Activated naive CD4-positive, alpha-beta T cell (primary cell): ENCODE measurements at places on chromosomes 12 and 14.

- no peak for DNase-seq
These were observed 145.3 kb downstream of the SSPN start for GRCh38 chr12:26340649-26341048.

GRCh38 chr12:2052826-2053678 is at the start of gene CACNA1C:
Gene CACNA1C (plus strand): TSS chr12:2052987. CDS start chr12:2053563, 576 bp downstream.
- no peak for DNase-seq

GRCh38 chr12:112468046-112468445 is 49.3 kb downstream of the PTPN11 start:
- DNase-seq = no peak

DNA sequence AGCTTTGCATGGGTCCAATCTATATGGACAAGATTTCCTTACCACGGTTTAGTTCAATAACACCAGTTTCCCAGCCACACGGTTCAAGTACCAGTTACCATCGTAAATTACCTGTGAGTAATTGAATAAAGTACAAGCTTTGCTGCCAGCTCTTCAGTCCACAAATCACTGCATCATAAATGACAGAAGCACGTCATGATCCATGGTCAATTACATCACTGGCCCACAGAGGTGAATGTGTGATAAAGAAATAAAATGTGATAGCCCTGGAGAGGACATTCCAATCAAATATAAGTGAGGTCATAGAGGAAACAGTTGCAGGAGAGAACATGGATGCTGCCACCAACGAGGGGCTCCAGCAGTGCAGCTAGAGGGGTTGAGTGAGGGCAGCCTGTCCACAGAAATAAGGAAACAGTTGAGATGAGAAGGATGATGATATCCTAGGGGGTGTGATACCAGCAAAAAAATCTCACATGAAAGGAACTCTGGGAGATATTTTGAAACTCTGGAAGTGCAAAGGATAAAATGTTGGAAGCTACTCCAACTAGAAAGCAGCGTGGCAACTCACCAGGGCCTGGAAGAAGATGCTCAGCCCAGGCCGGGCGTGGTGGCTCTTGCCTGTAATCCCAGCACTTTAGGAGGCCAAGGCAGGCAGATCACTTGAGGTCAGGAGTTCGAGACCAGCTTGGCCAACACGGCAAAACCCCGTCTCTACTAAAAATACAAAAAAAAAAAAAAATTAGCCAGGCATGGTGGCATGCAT is 5.8 kb upstream of the DYNC1H1 start:
- DNase-seq = no peak

- DNase-seq = no peak
These were observed 63.3 kb upstream of the KCNJ8 start for GRCh38 chr12:21837847-21838246.

GRCh38 chr14:27211741-27212140 is 613.9 kb upstream of the NOVA1 start:
- no peak for DNase-seq

GRCh38 chr12:130796985-130797686 is 41.9 kb downstream of the STX2 start:
- DNase-seq = no peak

GRCh38 chr12:64608901-64609535 is 1.3 kb upstream of the RASSF3 start:
- no peak for DNase-seq

DNA sequence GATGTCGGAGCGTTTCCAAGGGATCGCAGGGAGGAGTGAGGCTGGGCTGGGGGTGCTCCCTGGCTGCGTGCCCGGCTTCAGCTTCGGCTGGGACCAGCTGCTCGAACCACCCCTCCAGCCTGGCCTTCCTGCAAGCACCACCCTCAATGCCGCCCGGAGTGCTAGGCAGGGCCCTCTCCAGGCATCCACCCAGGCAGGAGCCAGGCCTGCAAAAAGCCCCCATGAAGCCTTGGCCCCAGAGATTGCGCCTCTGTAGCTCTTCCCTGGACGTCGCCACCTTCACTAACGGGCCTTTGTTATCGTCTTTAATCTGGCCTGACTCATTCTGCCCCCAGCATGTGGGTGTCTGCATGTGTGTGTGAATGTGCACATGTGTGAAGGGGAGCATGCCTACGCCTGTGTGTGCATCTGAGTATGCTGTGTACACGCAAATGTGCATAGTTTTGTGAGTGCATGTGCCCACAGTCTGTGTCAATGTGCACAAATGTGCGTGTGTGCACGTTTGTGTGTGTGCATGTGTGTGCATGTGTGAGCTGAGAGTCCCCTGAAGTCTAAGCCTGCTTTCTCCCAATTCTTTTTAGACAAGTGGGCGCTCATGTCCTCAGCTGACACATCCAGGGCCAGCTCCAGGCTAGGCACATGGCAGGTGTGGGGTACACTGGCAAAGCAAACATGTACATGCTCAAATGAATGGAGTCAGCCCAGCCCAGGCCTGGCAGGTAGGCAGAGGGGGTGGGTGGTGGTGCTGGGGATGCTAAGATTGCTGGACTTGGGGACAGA is 195.4 kb upstream of the C14orf180 start:
- DNase-seq = no peak

GRCh38 chr12:71994715-71995114 is 56.1 kb downstream of the TPH2 start:
- no peak for DNase-seq

DNA sequence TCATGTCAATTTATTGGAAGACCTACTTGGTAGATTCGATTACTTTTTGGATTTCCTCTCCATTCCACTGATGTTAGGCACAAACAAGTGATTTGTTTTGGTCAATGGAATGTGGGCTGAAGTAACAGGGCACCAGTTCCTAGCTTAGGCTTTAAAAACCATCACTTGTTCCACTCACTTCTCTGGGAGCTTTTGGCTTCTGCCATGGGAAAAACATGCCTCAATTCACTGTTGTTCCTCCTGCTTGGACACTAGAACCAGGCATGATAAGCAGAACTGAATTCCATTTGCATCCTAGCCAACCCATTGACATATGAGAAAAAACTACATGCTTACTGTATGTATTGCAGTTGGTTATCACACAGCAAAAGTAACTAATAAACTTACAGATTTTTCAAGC is 47.8 kb downstream of the LLPH start:
- no peak for DNase-seq

DNA sequence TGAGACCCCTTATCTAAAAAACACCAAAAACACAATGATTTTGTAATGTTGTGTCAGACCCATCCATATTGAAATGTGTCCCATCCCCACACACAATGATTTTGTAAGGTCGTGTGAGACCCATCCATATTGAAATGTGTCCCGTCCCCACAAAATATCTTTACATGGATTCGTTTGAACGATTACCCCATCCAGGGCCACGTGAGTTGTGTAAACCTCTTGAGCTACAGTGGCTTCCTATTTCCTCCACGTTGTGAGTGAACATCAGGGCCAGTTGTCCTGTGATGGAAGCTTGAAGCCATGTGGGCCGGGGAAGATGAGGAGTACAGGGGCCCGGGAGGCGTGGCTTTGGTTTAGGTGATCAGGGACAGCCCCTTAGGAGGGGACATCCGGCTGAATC is 27.0 kb upstream of the ULK1 start:
- DNase-seq = no peak

DNA sequence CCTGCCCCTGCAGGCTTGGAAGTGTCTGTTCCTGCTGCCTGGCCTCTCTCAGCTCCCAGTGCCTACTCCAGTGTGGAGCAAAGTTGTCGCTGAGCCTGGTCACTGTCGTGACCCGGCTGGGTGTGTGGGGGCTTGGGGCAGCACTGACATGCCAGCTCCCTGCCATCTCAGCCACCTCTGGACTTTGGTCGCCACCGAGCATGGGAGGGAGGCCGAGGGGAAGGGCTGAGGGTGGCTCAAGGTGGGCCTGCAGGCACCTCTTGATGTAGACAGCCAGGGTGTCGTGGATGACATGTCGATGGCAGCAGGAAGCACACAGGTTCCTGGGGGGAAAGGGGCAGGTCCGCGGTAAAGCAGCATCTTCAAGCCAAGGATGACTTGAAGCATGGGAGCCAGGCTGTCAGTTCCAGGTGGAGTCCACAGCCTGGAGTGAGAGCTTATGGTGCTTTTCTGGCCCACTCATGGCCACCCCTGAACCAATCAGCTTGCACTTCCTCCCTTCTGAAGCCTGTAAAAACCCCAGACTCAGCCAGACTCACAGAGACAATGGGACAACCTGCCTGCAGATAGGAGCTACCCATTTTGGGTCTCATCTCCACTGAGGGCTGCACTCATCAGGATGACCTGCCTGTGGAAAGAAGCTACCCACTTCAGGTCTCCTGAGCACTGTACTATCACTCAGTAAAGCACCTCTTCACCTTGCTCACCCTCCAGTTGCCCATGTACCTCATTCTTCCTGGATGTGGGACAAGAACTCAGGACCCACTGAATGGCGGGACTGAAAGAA is 210.1 kb downstream of the MON2 start:
- no peak for DNase-seq

DNA sequence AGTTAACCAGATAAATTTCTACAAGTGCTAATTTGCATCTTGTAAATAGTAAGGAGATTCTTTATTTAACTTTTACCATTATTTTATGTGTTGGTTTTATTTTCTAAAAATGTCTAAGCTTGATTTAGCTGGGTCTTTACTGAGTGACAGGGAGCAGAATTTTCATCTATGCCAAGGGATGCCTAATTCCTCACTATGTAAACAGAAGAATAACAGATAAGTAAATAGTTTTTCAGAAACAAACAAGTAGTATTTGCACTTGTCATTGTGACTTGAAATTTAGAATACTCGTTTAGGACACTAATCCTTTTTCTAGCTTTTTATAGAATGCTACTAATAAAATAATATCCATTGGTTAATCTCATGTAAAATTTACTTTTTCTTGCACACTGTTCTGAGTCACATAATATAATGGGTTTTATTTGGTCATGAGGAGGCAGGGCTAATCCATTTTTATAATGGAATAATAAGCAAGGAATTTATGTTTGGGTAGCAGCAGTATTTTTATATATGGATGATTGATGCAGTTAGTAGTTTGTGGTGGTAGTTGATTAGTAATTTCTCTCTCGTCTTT is 746.5 kb downstream of the SLC6A15 start:
- no peak for DNase-seq

- DNase-seq = no peak
These were observed 106.4 kb upstream of the TMCC3 start for GRCh38 chr12:94756789-94757188.

- no peak for DNase-seq
These were observed 15.3 kb upstream of the NR4A1 start for GRCh38 chr12:52035926-52036325.

DNA sequence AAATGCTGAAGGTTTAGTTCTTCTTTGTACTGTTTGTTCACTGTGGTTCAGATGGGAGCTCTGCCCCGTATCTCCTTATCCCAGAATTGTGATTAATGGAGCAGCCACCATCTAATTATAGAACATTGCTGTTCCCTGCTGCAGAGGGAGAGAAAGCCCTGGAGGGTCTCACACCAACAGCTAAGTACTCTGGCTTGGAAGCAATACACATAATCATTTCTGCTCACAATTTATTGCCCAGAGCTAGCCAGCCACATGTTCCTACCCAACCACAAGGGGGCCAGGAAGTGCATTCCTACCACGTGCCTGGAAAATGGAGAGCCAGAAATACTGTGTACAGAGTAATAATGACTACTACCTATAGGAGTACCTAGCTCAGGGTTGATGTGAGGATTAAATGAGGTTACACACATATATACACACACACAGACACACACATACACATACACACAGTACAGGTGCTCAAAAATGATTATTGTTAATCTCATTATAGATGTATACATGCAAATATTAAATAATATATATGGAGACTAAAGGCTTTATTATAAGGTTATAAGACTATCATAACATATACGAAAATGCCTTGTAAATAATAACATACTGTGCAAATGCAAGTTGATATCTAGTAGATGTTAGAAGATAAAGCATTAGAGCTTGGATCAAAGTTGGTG is 22.3 kb downstream of the MSRB3 start:
- DNase-seq = no peak

DNA sequence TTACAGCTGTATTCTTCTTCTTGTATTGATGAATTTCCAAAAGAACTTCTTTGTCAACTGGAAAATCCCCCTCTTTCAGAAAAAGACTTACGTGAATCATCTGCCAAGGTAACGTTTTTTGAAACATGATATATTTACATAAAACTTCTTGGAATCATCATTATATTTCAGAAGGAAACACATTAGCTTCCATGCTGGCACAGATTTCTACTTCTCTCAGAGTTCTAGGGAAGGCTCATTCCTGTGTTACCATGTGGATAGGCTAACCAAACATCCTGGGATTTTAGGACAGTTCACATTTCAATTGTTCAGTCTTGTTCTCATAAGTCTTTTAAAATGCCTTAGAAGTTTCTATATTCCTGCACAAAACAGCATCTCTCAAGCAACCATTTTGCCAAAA is 120.3 kb upstream of the NEDD1 start:
- DNase-seq = no peak

DNA sequence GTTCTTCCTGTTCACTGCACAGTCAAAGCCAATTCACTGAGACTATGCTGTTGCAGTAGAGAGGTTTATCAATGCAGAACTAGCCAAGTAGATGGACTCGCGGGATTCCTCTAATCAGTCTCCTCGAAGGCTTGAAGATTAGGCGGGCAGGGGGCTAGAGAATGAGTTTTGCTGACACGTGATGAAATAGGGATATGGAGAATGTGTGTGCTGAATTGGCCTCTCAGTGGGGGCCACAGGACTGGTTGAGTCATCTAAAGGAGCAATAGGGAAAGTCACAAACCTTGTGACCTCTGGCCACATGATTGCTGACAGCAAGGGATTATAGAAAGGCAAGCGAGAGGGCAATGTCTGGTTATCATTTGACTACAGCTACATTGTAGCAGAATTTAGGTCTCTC is 12.7 kb downstream of the MIPOL1 start:
- DNase-seq = no peak

DNA sequence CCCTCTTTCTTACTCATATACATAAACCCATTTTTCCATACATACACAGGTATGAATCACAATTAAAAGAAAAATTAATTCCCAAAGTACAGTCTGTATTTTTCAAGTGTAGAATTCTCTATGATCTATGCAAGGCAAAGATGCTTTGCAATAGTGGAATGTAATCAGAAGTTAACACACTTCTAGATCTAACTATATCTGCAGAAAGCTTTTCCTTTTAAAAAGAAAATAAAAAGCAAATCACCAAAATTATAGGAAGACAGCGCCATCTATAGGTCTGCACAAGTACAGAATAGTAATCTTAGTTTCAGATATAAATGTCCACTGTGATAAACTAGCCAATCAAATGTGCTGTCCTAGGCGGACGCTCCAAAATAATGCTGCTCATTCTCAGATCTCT is 22.0 kb downstream of the SLC25A21 start:
- no peak for DNase-seq

- DNase-seq = no peak
These were observed 95.9 kb downstream of the PUS7L start for GRCh38 chr12:43662736-43663135.

GRCh38 chr14:101502761-101503392 is 58.4 kb upstream of the DIO3 start:
- DNase-seq = no peak

DNA sequence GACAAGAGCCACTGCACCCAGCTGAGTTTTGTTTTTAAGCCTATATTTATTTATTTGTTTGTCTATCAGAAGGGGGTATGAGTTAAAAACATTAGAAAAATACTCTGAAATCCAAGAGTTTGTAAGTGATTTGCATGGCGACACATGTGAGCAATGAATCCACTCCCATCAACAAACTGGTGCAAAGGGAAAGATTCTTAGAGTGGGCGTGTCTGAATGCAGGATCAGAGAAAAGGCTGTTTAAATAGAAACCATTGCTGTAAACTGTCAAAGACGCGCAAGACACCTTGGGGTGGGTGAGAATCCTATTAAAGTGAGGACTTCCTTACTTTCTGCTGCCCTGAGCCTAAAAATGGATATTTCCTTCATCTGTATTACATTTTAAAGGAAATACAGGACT is 51.9 kb downstream of the ZFYVE26 start:
- no peak for DNase-seq
